ENCODE measurements at places on chromosomes 7 and 10. TPM values are rescaled to one million over a fixed set of nuclear protein-coding genes. Genes with fewer than 3 reads are reported as not detected.

- peak; percentile 47 for DNase-seq
Measured at GRCh38 chr7:7517754-7518153, 17.9 kb downstream of the COL28A1 start.

DNA sequence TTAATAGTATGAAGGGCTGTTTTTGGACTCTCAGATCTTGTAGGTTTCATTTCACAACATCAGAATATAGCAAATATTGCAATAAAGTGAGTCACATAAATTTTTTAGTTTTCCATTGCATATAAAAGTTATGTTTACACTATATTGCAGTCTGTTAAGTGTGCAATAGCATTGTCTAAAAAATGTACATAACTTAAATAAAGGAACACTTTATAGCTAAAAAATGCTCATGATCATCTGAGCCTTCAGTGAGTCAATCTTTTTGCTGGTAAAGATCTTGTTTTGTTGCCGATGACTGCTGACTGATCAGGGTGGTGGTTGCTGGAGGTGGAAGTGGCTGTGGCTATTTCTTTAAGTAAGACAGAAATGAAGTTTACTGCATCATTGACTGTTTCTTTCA lies 42.0 kb downstream of the ABCA13 start:
- DNase-seq, result no peak

GRCh38 chr10:132306343-132306685 lies 1.4 kb downstream of the STK32C start:
- DNase-seq, result no peak

- DNase-seq, result no peak
Measured at GRCh38 chr10:125362950-125363349, 202.6 kb upstream of the CTBP2 start.

DNA sequence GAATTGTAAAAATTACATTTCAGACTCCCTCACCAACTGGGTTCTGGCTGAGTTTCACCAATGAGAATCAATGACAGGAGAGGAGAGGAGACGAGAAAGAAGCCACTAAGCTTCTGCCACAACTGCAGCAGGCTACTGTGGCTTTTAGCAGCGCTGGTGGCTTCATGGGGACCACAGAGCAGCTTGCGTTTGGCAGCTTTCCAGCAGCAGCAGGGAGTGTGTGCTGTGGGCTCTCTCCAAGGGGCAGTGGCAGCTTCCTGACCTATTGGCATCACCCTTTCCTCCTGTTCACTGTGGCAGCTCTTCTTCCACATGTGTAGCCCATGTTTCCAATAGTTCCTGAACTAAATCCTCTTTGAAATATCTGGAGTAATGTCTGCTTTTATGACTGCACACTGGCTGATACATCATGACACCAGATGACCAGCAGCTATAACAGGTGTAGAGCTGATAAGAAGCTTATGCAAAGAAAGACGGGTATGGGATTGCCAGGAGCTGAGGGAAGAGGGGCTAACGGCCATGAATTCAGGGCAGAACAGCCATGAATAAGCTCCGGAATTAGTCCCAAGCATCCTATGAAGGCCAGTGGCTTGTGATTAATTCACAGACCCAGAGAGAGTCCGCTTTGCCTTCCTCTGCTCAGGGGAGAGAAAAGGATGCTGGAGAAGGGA lies 46.8 kb downstream of the KCNH2 start:
- DNase-seq, result no peak

- DNase-seq, result peak; percentile 56
Measured at GRCh38 chr7:23247603-23248335, 1.2 kb downstream of the GPNMB start.

DNA sequence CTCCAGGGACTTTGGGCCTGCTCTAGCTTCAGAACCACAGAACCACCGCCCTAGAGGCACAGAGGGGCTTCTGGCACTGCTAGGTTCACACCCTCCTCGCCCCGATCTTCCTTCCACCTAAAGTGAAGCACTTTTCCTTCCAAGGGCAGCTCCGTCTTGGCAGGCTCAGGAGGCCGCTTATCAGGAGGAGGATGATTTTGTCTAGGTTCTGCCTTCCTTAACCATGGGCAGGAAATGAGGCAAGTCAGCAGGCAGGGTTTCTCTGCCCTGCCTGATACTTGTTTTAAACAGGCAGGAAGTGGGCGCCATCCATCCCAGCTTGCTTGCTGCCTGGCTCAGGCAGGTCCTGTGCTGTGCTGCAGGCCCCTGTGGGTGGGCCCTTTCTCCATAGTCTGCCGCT lies 8.3 kb upstream of the ATP6V0E2 start:
- no peak for DNase-seq

DNA sequence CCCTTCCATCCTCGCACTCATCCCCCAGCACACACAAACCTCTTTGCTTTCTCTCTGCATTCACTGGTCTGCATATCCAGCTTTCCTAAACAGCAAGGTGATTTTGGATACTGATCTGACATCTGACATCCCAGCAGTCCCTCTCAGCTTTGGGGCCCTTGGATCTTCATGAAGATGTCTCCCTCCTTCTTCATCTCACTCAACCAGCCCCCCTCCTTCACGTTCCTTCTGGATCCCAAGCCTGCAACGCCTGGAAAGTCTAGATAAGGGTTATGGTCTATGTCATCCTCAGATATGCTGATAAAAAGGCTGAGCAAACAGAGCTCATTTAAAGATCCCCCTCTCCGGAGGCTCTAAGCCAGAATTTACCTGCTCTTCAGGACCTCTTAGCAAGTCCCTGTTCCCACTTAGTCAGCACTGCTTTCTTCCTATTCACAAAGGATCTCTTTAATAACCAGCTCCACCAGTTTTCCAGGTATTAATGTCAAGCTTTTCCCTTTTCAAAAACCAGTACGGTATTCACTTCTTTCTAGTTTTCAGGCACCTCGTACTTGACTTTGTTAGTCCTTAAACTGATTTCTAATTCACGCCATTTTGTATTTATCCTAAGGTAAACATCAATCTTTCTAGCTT lies 38.9 kb downstream of the CREB3L2 start:
- no peak for DNase-seq

GRCh38 chr10:82558014-82558607 lies 683.1 kb downstream of the NRG3 start:
- no peak for DNase-seq

GIMAP4 gene
- total RNA-seq, result 20.2 TPM

PRXL2A gene
- total RNA-seq, result 91.3 TPM

SLC18A3 gene
- total RNA-seq, result not detected

Data from right cardiac atrium (tissue), 5 donors.